ENCODE measurements at places on chromosomes 12 and 14.

- no peak for DNase-seq
Measured at GRCh38 chr14:48323665-48324064, 648.3 kb upstream of the MDGA2 start.

- no peak for DNase-seq
Measured at GRCh38 chr12:13405961-13406703, 209.6 kb downstream of the EMP1 start.

DNA sequence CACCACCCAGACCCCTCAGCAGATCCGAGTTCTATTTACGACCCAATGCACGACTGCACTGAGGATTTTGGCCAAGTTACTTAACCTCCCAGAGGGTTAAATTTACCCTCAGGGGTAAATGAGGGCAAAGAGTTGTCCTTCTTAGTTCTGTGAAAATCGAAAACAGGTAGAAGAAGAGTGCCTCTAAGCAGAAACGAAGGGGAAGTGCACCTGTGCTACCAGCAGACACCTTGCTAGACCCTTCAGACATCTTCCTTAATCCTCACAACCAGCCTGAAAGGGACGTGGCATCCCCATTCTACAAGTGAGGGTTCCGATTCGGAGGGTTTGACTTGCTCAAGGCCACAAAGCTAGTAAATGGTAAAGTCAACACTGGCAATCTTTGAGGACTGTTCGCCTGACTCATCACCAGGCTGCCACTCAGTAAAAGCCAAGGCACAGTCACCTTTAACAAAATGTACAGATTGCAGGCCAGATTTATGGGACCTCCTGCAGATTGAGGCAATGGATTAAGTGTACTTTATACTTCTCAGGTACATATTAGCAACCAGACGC, 1.6 kb downstream of the GSG1 start:
- no peak for DNase-seq

GRCh38 chr14:34124585-34124984, 173.7 kb upstream of the EGLN3 start:
- DNase-seq, result no peak

Data from astrocyte of the cerebellum (primary cell).